ENCODE measurements at places on chromosomes 12 and 14. TPM values are rescaled to one million over a fixed set of nuclear protein-coding genes. Genes with fewer than 3 reads are reported as not detected.

DNA sequence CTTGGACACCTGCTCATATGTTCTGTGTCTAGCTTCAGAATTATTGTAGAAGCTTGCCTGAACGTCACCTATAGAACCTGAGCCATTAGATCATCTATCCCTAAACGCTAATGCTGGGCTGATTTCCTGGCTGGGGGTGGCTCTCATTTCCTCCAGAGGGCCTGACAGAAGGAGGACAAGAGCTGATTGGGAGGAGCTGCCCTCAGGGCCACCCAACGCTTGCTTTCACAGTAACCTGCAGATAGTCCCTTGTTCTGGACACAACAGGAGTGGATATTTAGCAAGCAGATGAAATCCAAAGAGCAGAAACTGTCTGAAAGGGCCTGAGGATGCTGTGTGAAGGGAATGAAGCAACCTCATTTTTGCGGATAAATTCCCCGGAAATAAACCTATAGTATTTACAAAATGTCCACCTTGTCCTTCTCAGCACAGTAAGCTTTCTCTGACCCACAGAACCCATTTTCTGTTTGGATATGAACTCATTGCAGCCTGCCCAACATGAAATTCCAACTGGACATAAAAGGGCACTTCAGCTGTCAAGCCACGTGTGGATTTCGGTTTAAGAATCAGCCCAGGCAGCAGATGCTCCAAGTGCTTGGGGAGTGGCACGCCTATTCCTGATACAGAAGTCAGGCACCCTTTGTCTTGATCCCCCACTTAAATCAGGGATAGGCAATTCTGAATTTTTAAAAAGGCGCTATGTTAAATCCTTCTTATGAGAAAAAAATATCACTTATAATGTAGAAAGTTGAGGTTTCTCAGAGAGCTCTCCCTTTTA lies 32.8 kb upstream of the TUBA1C start:
- peak; percentile 86 for DNase-seq

DNA sequence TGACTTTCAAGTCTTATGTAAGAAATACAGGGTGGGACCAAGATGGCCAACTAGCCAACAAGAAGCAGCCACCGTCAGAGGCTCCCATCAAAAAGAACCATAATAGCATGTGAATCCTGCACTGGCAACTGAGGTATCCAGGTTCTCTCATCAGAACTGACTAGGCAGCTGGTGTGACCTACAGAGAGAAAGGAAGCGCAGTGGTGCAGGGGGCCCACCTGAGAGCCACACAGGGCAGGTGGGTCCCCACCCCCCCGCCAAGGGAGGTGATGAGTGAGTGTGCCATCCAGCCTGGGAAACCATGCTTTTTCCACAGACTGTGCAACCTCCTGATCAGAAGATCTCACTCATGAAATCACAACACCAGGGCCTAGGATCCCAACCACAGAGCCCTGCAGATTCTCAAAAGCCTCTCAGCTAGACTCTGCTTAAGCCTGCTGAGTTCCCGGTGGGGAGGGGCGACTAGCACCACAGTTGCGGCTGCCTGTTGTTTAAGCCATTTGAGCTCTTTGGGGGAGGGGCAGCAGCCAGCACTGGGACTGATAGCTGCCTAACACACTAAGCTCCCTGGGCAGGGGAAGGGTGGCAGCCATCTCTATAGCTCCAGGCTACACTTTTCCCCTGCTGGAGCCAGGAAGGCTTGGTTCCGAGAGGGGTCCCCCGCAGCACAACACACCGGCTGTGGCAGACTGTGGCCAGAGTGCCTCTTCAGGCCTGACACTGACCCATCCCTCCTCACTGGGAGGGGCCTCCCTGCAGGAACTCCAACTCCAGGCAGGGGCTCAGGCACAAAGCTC lies 75.3 kb downstream of the GARIN6 start:
- no peak for DNase-seq

- no peak for DNase-seq
Measured at GRCh38 chr12:57355734-57356133, 75.1 kb downstream of the R3HDM2 start.

DNA sequence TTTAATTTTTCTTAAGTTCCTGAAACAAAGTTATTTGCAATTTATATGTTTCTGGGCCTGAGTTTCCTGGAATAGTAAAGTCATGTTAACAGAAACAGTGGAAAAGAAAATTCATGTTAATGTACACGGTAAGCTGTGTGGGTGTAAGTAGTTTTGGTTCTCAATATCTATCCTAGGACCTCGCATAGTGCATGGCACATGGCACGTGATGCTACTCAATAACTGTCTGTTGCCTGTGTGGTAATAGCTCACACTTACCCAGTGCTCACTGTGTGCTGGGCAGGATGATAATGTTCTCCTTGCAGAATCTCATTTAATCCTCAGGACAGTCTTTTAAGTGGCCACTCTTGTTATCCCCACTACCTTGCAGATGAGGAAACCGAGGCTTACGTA lies 100.7 kb downstream of the DUSP16 start:
- no peak for DNase-seq

GRCh38 chr14:39015964-39016577 lies 87.0 kb downstream of the SEC23A start:
- DNase-seq: no peak

DNA sequence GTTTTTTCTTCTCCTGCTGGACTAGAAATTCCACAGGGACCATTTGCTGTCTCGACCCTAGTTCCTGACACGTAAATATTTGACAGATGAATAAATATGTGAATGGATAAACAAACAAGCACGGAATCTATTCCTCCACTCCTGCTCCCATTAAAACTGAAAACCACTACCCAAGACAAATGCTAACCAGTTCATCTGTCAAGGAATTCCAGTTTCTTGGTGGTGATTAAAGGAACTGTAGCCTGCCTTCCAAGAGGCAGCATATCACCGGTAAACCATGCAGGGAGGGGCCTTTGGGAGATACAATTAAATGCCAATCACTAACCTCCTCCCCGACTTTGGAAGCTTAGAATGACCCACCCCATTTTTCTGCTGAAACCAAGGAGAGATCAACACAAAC lies 95.4 kb downstream of the TTC7B start:
- DNase-seq: no peak

- no peak for DNase-seq
Measured at GRCh38 chr14:93084866-93085857, 30.6 kb downstream of the ITPK1 start.

DNA sequence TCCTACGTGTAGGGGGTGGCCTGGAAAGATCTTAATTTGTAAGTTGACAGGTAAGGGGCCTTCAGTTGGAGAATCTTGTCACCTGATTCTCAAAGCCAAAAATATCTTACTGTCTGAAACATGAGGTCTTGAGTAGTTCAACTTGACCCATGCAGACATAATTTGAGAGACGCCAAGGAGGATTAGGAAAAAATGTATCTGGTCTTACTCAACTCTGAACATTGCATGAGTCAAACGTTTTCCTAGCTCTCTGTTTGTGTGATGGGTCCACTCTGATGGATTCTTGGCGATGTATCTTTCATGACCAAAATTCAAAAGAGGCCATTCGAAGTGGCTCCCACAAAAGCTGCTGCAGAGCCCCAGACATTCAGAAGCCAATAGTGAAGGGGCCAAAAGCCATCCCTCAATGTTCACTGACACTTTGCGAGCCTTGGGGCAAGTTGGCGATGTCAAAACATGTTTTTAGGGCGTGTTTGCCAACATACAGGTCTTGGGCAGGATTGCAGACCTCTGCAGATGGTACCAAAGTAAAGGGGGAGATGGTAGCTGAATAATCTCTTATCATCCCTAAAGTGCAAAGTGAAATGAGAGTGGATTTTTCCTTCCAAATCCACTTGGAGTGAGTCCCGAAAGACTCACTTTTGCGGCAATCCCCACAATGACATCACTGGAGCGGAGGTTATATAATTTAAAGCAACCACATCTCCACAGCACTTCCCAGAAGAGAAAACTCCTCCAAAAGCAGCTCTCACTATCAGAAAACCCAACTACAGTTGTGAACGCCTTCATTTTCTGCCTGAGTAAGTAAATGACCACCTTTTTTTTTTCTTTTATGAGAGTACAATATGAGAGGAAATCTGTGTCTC lies at the start of gene BDKRB1:
Gene BDKRB1 (plus strand): TSS at position 710 of the 866 bp plus-strand sequence. CDS start 7,473 bp downstream, outside the sequence.
- peak; percentile 89 for DNase-seq

DNA sequence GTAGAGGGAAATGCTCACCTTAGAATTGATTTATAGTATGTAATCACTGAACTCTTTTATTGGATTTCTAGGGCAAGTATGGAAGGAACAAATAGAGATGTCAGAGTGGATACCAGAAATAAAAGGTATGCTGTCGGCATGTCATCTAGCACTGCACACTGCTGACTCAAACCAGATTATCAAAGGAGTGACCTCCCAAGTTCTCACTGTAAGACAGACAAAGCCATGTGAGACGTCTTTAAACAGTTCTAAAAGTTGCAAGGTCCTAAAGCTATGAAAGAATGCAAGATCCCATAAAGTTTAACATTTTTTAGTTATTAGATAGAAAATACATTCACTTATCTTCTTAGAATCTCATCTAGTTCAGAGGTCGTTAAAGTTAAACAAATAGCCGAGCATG lies 70.0 kb upstream of the CPM start:
- DNase-seq: no peak

- no peak for DNase-seq
Measured at GRCh38 chr14:103683139-103683538, 32.1 kb downstream of the XRCC3 start.

DNA sequence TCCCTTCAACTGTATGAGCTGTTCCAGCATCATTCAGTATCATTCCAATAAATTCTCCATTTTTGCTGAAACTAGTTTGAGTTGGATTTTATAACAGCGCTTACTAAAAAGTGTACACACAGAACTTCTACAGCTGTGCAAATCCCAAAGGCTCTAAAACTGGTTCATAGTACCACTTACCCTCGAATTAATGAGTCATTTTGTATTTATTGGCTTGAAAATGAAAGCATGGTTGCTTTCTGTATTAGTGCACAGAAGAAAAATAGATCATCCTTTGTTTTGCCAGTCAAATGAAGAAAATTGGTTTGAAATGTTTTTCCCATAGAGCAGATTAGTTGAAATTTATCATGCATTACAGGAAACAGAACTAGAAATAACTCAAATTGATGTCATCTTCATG lies 268.3 kb upstream of the CPNE8 start:
- no peak for DNase-seq

DNA sequence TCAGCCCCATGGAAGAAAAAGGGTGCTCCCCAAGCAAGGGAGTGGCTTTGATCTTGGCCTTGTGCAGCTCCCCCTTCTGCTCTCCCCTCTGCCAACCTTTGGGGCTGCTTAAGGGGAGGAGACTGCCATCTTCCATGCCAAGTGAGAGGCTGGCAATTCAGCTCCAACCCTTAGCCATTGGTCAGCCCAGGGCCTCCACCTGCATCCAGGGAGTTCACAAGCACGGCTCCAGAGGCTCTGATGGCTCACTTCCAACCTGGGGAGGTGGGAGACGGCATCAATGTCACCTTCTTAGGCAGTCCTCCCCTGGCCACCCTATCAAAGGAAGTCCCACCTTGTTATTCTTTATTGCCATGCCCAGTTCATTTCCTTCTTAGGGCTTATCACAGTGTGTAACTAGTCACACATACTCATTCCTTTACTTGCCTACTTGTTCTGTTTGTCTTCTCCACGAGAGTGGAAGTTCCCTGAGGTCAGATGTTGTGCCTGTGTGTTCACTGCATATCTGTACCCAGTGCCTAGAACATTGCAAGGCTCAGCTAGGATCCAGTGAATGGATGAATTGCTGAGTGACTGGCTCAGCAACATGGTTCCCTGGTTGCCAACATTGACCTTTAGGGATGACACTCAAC lies 5.0 kb downstream of the HDAC7 start:
- DNase-seq: no peak

- DNase-seq: no peak
Measured at GRCh38 chr12:103085541-103085940, 128.1 kb downstream of the ASCL1 start.

DNA sequence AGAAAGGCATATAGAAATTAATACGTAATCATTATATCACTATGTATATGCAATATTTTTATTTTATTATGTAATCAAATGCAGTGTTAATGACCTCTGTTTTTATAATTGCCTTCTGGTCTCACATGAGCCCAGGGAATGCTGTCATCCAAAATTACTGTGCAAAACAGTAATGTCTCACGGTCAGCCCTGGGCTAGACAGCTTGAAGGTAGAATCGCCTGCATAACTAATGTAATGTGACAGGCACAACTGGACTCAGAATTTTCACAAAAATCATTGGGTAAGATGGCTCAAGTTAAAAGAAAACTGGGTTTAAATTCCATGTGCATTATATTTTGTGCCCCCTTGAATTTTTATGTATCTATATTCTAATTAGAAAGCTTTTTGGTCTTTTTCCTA lies 293.3 kb downstream of the PPFIA2 start:
- no peak for DNase-seq

- DNase-seq: peak; percentile 52
Measured at GRCh38 chr12:69151254-69151764, 88.1 kb upstream of the CPSF6 start.

DNA sequence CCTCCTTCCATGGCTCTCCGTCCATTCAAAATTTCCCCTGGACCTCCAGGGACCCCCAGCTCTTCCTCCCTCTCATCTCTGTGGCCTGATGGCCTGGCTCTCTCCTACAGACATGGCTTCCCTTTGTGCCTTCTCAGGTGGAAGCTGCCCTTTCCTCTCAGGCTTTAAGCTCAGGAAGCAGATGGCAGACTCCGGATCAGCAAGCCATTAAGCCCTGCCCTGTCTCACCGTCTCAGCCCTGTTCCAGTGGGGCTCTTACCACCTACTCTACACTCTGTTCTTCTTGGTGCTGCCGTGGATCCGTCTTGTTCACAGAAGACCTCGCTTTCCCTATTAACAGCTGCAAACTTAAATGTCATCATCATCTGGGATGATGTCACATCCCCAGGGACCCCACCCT lies 33.1 kb downstream of the NPC2 start:
- no peak for DNase-seq

DNA sequence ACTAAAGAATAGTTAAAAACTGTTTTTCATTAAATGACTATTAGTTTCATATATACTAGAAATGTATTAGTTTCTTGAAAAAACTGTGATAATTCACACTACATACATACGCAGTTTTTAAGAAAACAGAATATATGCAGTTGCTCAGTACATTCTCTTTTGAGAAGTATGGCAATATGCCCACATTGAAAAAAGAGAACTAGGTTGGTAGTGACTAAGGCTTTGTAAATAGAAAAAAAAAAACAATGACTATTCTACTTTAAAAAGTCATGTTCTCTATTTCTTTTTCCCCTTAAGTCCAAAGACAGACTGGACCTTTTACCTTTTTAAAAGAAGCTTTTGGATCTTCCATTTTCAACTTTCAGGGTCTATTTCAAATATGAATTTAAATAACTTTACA lies 25.0 kb downstream of the SNX6 start:
- no peak for DNase-seq

GRCh38 chr14:80754696-80755095 lies 186.8 kb downstream of the CEP128 start:
- no peak for DNase-seq

The RNASE7 gene
- total RNA-seq: 1.2 TPM

The PGF gene
- total RNA-seq: 8.6 TPM
